ENCODE measurements at places on chromosomes 2 and 18.

- DNase-seq: no peak
Measured at GRCh38 chr18:79875531-79875919, 75.9 kb downstream of the SLC66A2 start.

- no peak for DNase-seq
Measured at GRCh38 chr2:174704061-174704460, 60.2 kb downstream of the CHRNA1 start.

DNA sequence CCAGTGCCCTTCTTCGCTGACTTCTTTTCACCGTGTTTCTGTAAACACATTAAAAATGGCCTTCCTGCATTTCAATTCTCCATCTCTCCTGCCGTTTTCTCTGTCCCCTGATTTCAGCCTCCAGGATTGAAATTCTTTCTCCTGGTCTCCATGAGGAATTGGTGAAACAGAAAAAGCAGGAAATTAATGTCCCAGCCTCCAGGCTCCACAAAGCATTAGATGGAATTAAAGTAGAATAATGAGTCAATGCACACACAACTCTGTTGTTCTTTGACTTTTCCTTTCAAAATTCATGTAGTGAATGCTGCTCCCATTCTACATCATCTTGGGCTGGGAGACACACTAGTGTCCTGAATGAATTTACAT, 209.5 kb downstream of the KLHL29 start:
- peak; percentile 22 for DNase-seq

- no peak for DNase-seq
Measured at GRCh38 chr2:220127311-220127710, 499.9 kb downstream of the SLC4A3 start.

GRCh38 chr2:237739101-237739500, 59.5 kb upstream of the RBM44 start:
- no peak for DNase-seq
